ENCODE measurements at places on chromosomes 12 and 14.

DNA sequence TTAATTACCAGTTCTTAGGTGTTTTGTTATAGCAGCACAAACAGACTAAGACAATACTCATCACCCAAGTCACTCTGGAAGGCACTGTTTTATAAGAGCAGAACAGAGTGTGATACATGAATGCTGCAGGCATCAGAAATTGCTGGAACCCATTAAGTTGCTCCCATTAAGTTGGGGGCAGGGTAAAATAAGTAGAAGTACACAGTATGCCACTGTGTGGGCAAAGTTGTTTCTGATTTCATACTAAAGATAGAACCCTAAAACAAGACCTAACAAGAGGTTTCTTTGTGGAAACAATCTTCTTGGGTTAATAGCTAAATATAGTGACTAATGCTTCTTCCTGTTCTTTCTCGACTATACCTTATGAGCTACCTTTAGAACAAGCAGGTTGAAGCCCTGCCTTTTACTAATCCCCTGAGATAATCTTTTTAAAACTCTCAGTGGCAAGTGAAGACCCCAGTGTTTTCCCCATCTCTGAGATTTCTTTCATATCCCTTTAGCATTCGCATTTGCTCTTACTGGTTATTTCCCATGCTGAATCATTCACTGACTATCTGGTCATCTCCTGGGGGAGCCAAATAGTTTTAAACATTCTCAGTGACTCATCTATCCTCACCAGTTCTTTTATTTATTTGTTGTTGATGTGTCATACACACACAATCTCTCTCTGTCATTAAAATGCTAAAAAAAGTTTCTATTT lies 52.3 kb downstream of the SOCS2 start:
- no peaks in the 10 kb centered on the region for H3K27me3 ChIP-seq
- no peak overlapping the region for H3K27ac ChIP-seq
- H3K4me3 ChIP-seq: no peak overlapping the region

- H3K36me3 ChIP-seq: no peaks in the 10 kb centered on the region
- no peak for DNase-seq
- H3K27ac ChIP-seq: peak overlapping the region; percentile 57
- no peaks in the 10 kb centered on the region for H3K4me1 ChIP-seq
- H3K27me3 ChIP-seq: no peaks in the 10 kb centered on the region
These were observed 94.1 kb downstream of the SLC2A13 start for GRCh38 chr12:40011775-40012129.

- H3K4me3 ChIP-seq: no peak overlapping the region
- no peaks in the 10 kb centered on the region for H3K36me3 ChIP-seq
- H3K27ac ChIP-seq: no peak overlapping the region
- H3K27me3 ChIP-seq: no peaks in the 10 kb centered on the region
These were observed 598.5 kb upstream of the LMO3 start for GRCh38 chr12:17204289-17205054.

GRCh38 chr12:43653917-43654316 lies 101.9 kb upstream of the ADAMTS20 start:
- no peak for DNase-seq
- no peaks in the 10 kb centered on the region for H3K27me3 ChIP-seq
- no peaks in the 10 kb centered on the region for H3K4me1 ChIP-seq

DNA sequence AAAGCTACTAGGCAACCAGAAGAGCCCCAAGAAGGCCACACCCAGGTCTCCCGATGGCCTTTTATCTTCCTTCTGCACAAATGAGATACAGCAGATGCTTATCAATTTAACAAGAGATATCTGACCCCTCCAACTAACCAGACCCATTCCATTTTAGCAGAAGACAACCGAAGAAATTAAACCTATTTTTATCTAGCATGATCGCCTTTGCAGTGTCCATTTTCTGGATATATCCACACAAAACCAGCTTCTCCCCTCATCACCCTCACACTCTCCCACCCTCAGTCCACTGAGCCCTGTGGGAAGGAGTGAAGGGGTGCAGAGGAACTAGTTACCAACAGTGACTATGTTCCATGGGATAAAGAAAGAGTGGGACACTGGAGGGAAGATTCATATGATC lies 20.9 kb upstream of the DHRS4 start:
- H3K27ac ChIP-seq: no peak overlapping the region
- no peak for DNase-seq
- H3K4me1 ChIP-seq: peaks cover 9% of the 10 kb centered on the region
- H3K27me3 ChIP-seq: no peaks in the 10 kb centered on the region

DNA sequence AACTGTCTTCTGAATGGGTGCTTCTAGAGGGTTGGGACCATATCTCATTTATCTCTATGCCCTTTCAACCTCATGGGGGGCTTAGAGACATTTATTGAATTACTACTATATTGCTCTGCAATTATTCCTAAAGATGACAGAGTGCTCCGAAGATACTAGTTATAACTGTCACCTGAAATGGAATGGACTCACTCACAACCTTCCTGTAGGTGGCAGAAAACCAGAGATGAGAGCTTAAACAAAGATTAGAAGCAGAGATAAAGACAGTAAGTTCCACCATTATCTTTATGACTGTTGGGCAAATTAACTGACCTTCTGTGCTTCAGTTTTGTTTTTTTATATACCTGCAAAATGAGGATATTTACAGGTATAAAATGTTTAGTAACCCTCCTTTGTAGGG lies 31.5 kb upstream of the GTF2A1 start:
- H3K4me3 ChIP-seq: no peak overlapping the region
- no peak overlapping the region for H3K27ac ChIP-seq
- H3K4me1 ChIP-seq: no peaks in the 10 kb centered on the region
- no peaks in the 10 kb centered on the region for H3K27me3 ChIP-seq
- H3K36me3 ChIP-seq: no peaks in the 10 kb centered on the region
- DNase-seq: no peak

- H3K4me1 ChIP-seq: peaks cover 33% of the 10 kb centered on the region
- no peak overlapping the region for H3K4me3 ChIP-seq
- H3K36me3 ChIP-seq: no peaks in the 10 kb centered on the region
- no peak overlapping the region for H3K27ac ChIP-seq
- DNase-seq: no peak
- H3K27me3 ChIP-seq: no peaks in the 10 kb centered on the region
These were observed 137.6 kb downstream of the TSPAN9 start for GRCh38 chr12:3214526-3215365.

GRCh38 chr12:85043829-85044228 lies 7.7 kb downstream of the LRRIQ1 start:
- H3K27me3 ChIP-seq: no peaks in the 10 kb centered on the region
- no peak overlapping the region for H3K4me3 ChIP-seq
- no peak overlapping the region for H3K27ac ChIP-seq

- H3K4me1 ChIP-seq: no peaks in the 10 kb centered on the region
These were observed 49.0 kb downstream of the TMEM117 start for GRCh38 chr12:43884683-43885410.

GRCh38 chr12:8701046-8701660 lies 3.4 kb downstream of the RIMKLB start:
- no peaks in the 10 kb centered on the region for H3K36me3 ChIP-seq
- DNase-seq: no peak
- peak overlapping the region; percentile 100 for H3K27ac ChIP-seq
- no peaks in the 10 kb centered on the region for H3K27me3 ChIP-seq
- H3K4me3 ChIP-seq: peak overlapping the region; percentile 15
- peaks cover 24% of the 10 kb centered on the region for H3K4me1 ChIP-seq

DNA sequence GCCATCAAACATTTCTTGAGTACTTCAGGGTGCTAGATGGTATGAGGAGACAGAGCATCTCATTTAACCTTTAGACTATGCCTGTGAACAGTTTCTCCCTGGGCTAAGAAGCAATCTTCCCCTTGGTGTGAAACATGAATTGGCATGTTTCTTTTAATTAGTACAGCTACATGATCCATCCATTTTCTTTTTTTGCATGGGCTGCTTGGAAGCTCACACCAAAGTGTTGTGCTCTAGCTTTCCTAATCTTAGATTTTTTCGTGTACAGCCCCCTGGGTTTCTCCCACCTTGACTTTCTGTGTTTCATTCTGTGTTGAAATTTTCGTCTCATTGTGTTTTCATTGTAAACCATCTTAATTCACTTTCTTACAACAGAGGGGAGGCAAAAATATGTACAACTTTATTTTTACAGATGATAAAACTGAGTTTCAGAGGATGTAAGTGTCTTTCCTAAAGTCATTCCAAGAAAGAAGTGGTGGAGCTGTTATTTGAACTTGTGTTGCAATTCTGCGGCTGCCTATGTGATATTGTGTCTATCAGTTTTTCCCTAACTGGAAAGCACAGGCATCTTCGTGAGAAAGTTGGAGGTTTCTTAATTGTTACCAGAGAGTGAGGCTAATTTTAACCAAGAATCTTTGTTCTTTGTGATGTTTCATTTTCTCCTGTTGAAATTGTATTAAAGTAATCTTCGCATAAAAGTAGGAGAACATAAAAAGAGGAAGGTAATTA lies 64.5 kb downstream of the DAAM1 start:
- no peak for DNase-seq
- H3K27me3 ChIP-seq: no peaks in the 10 kb centered on the region
- H3K4me3 ChIP-seq: no peak overlapping the region
- H3K4me1 ChIP-seq: no peaks in the 10 kb centered on the region
- H3K27ac ChIP-seq: peak overlapping the region; percentile 79

- no peak overlapping the region for H3K4me3 ChIP-seq
- H3K27me3 ChIP-seq: no peaks in the 10 kb centered on the region
- no peak overlapping the region for H3K27ac ChIP-seq
- H3K4me1 ChIP-seq: peaks cover 3% of the 10 kb centered on the region
These were observed 397.4 kb upstream of the OR4E1 start for GRCh38 chr14:22071006-22071405.

DNA sequence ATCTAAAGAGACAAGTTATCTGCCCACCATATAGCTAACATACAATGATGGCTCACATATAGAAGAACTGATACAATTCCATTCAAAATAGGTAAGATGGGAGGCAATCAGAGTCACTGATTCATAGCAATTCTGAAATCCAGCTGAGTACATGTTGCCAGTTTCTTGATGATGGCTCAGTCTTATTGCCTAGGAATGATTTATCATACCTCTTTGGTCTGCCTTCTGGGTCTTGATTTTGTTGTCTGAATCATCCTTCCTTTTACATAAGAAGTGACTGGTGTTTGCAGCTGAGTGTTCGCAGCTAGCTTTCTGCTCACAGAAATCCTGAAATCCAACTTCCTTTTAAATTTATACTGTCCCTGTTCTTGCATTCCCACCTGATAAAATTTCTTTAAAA lies 463.2 kb upstream of the MGAT4C start:
- H3K27me3 ChIP-seq: no peaks in the 10 kb centered on the region
- H3K27ac ChIP-seq: no peak overlapping the region
- no peaks in the 10 kb centered on the region for H3K4me1 ChIP-seq

DNA sequence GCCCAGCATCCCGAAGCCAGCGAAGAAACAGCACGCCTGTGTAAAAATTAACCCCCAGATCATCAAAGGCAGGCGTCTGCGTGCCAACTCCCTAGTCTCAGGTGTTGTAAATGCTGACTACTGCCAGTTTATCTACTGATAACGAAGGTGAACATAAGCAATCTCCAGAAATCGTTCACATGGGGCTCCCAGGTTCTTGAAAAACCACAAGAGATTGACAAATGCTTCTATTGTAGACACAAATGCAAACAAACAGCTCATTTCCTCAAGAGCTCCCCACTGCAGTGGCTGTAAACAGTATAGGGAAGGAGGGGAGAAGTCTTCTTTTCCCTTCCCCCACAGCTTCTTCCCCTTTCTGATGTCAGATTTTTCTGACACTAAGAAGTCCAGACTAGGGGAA lies 5.3 kb upstream of the PLEKHG3 start:
- no peaks in the 10 kb centered on the region for H3K27me3 ChIP-seq
- H3K36me3 ChIP-seq: no peaks in the 10 kb centered on the region
- no peak overlapping the region for H3K4me3 ChIP-seq
- DNase-seq: peak; percentile 18
- peaks cover 66% of the 10 kb centered on the region for H3K4me1 ChIP-seq
- peak overlapping the region; percentile 93 for H3K27ac ChIP-seq

DNA sequence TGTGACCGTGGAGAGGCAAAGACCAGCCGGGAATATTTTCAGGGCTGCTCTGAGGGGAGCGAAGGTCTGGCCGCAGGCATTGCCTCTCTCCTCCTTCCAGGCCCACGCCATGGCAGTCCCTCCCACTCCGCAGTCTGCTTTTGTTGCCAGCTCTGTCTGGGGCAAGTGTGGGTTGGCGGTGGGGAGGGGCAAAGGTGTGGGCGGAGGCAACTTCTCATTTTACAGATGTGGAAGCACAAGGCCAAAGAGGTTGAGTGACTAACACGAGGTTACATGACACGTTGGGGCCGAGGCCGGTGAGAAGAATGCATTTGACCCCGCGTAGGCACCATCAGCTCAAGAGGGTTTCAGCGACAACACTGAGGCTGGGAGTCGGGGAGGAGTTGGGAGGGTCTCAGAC lies 6.1 kb upstream of the FAIM2 start:
- H3K4me3 ChIP-seq: no peak overlapping the region
- no peak for DNase-seq
- no peaks in the 10 kb centered on the region for H3K36me3 ChIP-seq

DNA sequence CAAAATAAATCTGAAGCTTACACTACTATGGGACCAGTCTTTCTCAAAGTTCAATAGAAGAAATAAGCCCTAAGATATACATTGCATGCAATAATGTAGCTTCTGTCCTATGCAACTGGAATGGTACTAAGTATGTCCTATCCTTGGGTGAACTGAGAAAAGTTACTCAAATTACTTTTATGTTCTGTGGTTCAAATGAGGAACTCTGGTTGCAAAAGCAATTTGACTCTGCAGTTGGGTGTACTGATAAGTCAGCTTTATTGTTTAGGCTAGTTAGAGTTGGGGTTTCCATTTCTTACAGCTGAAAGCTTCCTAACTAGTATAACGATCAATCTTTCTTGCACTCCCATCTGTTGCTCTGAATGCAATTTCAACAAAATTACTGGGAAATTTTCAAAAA lies 29.2 kb downstream of the GPR135 start:
- H3K36me3 ChIP-seq: no peaks in the 10 kb centered on the region
- H3K4me1 ChIP-seq: no peaks in the 10 kb centered on the region
- no peaks in the 10 kb centered on the region for H3K27me3 ChIP-seq
- no peak for DNase-seq

- no peak for DNase-seq
- H3K27ac ChIP-seq: no peak overlapping the region
- H3K4me1 ChIP-seq: no peaks in the 10 kb centered on the region
- peaks cover 2% of the 10 kb centered on the region for H3K27me3 ChIP-seq
These were observed 35.4 kb upstream of the LTA4H start for GRCh38 chr12:96070670-96071279.

DNA sequence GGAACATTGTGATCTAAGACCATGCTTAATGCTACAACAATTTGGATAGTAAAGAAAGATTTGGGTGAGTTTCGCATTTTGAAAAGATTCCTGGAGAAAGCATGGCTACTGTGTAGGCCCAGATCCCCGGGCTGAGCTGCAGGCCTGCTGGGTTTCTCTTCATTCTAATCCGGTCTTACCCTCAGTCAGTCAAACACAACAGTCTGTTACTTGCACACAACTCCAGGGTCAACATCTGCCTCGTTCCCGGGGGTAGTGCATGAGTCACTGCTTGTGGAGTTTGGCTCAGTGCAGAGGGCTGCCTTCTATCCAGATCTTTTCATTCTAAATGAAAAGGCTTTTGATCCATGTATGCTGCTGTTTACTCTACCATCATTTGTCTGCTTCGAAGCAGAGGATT lies 60.4 kb upstream of the SEL1L start:
- no peak overlapping the region for H3K4me3 ChIP-seq
- DNase-seq: peak; percentile 32
- peaks cover 6% of the 10 kb centered on the region for H3K4me1 ChIP-seq
- no peaks in the 10 kb centered on the region for H3K27me3 ChIP-seq
- no peaks in the 10 kb centered on the region for H3K36me3 ChIP-seq
- H3K27ac ChIP-seq: peak overlapping the region; percentile 32

GRCh38 chr12:107035733-107036132 lies 48.8 kb upstream of the MTERF2 start:
- no peak overlapping the region for H3K4me3 ChIP-seq
- DNase-seq: no peak
- H3K27me3 ChIP-seq: no peaks in the 10 kb centered on the region
- H3K4me1 ChIP-seq: no peaks in the 10 kb centered on the region
